ENCODE measurements at places on chromosomes 4 and X.

DNA sequence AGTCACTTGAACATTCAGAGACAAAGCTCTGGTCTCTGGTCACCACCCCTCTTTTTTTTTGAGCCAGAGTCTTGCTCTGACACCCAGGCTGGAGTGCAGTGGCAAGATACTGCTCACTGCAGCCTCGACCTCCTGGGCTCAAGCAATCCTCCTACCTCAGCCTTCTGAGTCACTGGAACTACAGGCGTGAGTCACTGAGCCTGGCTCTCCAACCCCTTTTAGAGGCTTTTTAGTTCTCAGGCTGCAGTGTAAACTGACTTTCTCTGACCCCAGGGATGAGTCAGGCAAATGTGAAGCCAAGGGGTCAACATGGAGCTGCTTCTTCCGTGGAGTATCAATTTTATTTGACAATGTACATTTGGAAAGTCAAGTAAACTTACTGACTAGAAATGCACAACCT lies 229.2 kb downstream of the PTTG2 start:
- DNase-seq = no peak

GRCh38 chr4:121242188-121242750 lies 78.1 kb upstream of the TNIP3 start:
- no peak for DNase-seq

GRCh38 chr4:74904509-74905065 lies 28.3 kb upstream of the PARM1 start:
- DNase-seq = no peak

GRCh38 chr4:149409146-149409545 lies 406.5 kb downstream of the IQCM start:
- no peak for DNase-seq

- DNase-seq = no peak
Observed at GRCh38 chrX:141832247-141832646, 5.9 kb upstream of the MAGEC3 start.

DNA sequence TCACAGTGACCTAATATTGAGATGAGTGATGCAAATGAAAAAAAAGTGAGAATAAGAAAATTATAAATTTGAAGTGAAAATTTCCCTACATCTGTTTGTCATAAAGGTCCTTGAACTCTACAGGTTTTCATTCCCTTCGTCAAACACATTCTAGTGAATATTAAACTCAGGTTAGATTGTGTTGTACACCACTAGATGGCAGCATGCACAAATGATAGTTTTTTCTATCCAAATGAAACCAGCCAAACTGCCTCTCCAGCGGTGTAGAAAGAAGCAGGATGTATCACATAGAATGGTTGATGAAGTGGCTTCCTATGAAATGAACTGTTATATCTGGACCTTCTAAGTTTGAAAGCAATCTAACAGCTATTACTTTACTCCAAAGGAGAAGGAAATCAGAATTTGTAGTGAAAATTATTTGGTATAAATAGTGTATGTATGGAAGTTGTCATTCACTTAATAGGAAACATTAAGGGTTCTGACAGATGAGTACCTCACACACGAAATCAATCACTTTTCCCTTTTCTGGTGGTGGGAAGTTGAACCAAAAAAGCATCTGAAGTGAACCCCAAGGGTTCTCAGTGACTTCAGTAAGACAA lies 382.7 kb downstream of the UNC5C start:
- no peak for DNase-seq

DNA sequence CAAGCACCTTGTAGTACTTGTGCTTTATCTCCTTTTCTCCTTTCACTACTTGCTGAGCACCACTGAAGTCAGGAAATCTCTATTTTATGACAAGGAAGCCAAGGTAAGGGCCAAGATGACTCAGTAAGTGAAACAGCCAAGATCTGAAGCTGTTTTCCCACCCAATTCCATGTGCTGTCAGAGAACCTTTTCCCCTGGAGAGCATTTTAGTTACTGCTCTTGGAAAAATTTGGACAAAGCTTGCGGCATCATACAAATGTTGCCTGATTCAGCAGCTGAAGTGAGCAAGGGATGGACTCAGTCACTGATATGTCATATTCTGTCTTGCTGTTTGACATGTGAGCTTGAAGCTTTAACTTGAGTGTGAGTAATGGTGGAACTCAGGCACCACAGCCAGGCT lies 391.4 kb downstream of the RAB28 start:
- DNase-seq = no peak

DNA sequence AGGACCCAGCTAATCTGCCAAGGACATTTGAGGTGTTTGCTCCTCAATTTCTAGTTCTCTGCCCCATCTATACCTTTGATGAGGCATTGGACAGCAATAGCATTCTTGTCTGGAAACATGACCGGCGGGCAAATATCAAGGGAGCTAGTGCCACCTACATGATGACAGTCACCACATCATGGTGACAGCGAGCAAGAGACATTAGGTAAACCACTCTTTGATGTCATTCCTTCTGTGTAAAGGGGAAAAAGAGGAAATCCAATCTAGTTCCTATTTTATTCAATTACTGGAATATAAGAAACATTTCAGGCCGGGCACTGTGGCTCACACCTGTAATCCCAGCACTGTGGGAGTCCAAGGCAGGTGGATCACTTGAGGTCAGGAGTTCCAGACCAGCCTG lies 20.7 kb upstream of the IL13RA1 start:
- DNase-seq = no peak

GRCh38 chrX:78377186-78377585 lies 49.8 kb upstream of the CYSLTR1 start:
- no peak for DNase-seq

DNA sequence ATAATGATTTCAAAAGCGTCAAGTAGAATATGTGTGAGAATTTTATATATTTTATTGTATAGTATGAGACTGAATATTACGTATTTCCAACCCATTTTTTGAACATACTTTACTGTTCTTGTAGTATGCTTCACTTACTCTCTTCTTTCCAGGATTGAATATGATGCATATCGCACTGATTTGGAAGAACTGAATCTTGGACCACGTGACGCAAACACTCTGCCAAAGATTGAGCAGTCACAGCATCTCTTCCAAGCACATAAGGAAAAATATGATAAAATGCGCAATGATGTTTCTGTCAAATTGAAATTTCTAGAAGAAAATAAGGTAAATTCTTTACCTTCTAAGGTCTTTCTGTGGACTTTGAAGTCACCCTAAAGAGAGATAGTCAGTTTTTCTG lies 48.1 kb upstream of the FHDC1 start:
- no peak for DNase-seq

- no peak for DNase-seq
Observed at GRCh38 chr4:152786627-152787026, 6.9 kb downstream of the ARFIP1 start.

DNA sequence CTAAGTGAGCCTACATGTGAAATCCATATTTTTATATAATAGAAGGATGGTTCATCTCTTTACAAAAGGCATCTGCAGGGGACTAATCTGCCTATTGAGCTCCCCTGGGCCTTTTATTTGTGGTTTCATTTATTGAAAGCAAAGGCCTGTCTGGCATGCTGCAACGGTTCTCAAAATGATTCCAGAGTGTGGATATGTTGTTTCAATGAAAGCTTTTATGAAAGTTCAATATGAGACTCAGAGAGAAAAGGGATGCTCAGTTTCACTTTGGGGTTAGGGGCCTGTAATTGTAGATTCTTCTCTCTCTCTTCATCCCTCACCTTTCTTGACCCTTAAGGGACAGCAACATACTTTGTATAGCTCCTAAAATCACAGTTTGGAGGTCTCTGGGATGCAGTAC lies 204.2 kb upstream of the CASK start:
- DNase-seq = no peak

- no peak for DNase-seq
Observed at GRCh38 chr4:15682242-15683142, 865 bp downstream of the FAM200B start.

GRCh38 chr4:173170182-173170778 lies 1.7 kb downstream of the GALNT7 start:
- no peak for DNase-seq

- no peak for DNase-seq
Observed at GRCh38 chr4:118373614-118374255, 20.9 kb upstream of the PRSS12 start.

DNA sequence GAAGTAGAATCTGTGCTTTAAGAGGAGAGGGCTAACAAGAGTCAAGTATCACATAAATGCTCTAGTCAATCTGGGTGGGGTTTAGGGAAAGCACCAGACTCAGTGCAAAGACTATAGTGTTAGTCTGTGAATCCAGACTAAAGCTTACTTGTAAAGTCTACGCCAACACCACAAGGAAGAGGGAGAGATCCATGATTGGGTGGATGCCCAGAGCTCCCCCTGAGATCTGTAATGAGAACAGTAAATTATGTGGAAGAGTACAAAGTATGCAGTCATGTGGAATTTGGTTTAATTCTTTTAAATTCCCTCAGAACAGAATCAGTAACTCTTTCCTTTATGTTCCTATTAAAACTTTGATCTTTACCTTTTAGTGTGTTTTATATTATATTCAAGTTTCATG lies 354.7 kb upstream of the SPANXN4 start:
- DNase-seq = no peak

- DNase-seq = no peak
Observed at GRCh38 chr4:78250500-78250899, 193.4 kb downstream of the FRAS1 start.

GRCh38 chrX:70907900-70908299 lies 611 bp downstream of the TEX11 start:
- no peak for DNase-seq

DNA sequence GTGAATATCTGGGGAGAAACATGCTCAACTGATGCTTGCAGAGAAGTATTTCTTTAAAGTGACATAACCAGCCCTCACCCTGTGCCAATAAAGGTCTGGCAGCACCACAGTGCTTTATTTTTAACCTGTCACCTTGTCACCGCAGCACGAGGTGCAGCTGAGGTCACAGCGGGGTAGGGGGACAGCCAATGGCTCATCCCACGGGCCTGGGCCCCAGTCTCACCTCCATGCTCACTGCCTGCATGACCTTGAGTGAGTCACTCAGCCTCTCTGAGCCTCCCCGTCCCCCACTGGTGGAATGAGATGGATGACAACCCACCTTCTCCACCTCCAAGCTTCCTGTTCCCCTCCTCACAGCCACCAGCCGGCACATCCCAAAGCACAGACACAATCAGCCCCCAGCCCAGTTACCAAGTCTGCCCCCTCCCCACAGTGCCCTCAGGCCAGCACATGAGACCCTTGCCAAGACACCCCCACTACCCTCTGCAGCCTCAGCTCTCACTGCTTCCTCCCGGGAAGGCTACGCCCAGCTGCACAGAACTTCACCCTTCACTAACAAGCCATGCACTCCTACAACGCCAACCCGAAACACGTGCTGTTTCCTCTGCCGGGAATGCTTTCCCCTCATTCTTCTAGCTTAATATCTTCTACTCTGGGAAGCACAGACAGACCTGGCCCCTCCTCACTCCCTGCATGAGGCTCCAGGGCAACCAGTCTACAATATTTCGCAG lies 24.9 kb upstream of the MAN2B2 start:
- no peak for DNase-seq

DNA sequence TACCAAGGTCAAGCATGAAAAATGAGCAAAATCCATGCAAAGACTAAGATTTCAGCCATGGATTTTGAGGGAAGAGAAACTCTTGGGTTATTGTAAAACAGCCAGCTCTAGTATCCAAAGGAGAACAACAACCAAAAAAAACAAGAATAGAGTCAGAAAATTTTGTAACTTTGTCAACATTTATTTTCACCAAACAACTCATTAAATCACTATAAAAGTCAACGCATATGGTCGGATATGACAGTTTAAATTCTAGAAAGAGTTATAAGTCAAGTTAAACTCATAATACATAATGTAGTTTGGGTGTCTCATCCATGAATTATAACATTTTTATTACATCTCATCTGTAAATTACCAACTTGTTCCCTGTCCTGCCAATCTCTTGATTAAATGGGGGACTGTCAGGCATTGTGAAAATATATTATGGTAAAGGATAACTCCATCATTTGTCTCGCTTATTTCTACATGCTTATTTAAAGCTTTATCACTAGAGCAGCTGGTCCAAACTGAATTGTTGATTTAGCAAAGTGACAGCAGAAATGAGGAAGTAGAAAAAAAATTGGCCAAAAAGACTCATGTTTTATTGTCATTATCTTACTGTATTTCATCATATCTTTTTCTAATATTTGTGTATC lies 224.8 kb upstream of the NOCT start:
- no peak for DNase-seq

Data from cortex of kidney (tissue), 1 donor.